Dermis microvascular lymphatic vessel endothelial cell (primary cell): ENCODE measurements at places on chromosomes 2 and 18. TPM values are rescaled to one million over a fixed set of nuclear protein-coding genes. Genes with fewer than 3 reads are reported as not detected.
A peak's percentile ranks its signal among the peaks of the same experiment; 100 is the strongest.

- DNase-seq: no peak
Observed at GRCh38 chr2:235697041-235697440, 203.2 kb downstream of the AGAP1 start.

DNA sequence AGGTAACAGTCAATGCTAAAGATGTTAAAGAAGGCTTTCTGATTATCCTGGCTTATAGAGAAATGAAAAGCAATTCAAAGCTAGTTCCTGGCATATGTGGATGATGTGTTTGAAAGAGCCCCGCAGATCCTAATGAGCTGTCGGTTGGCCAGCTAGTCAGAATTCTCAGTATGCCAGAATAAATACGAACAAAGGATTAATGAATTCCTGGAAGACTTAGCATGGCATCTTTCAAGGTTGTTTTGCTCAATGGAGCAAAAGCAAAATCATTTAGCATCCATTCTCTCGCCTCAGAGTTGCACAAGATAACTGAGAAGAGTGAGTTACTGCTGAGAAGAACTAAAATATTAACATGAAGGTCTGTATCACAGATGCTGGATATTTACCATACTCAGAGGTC lies 307.6 kb downstream of the RIT2 start:
- no peak for DNase-seq

GRCh38 chr2:184256611-184257010 lies 341.7 kb upstream of the ZNF804A start:
- DNase-seq: no peak

- DNase-seq: no peak
Observed at GRCh38 chr2:130371723-130372054, 15.8 kb downstream of the PTPN18 start.

DNA sequence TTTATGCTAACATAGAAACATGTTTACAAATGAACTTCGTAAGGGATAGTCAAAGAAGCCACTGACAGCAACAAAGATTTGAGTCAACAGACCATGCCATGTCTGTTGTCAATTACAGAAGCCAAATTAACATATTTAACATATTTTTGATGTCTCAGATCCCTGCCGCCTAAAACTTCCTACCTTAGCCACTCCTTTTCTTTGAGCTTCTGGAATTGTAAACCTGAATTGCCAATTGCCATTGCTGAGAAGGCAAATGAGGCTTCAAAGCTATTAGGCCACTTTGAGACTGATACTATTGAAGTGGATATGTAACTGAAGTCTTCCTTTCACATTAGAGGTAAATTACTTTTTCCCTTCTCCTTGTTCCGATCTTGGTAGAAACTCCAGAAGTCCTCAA lies 66.0 kb upstream of the DSEL start:
- no peak for DNase-seq

- DNase-seq: no peak
Observed at GRCh38 chr2:41728788-41729338, 319.0 kb upstream of the PKDCC start.

GRCh38 chr18:26729008-26729407 lies 136.5 kb downstream of the AQP4 start:
- DNase-seq: no peak

GRCh38 chr18:79856119-79857007 lies 58.6 kb downstream of the KCNG2 start:
- no peak for DNase-seq

DNA sequence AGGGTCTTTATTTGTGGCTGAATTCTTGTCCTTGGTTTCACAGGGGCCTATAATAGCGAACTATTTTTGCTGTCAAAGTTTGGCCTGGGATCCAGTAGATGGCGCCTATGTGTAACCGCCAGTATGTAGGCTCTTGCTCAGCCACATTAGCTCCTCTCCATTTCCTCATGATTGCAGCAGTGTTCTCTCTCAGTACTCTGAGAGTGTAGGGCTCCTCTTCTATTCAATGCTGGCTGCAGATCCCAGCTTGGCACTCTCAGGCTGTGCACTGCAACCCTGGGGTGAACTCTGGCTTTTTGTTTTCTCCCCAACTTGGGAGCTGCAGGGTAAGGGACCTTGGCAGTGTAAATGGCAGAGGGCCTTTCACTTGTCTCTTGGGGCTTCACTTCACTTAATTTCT lies 344.6 kb upstream of the CHAC2 start:
- peak; percentile 51 for DNase-seq

- peak; percentile 67 for DNase-seq
Observed at GRCh38 chr2:232444409-232445148, 11.4 kb upstream of the ALPI start.

GRCh38 chr2:190477661-190478454 lies 56.7 kb downstream of the NEMP2 start:
- no peak for DNase-seq

DNA sequence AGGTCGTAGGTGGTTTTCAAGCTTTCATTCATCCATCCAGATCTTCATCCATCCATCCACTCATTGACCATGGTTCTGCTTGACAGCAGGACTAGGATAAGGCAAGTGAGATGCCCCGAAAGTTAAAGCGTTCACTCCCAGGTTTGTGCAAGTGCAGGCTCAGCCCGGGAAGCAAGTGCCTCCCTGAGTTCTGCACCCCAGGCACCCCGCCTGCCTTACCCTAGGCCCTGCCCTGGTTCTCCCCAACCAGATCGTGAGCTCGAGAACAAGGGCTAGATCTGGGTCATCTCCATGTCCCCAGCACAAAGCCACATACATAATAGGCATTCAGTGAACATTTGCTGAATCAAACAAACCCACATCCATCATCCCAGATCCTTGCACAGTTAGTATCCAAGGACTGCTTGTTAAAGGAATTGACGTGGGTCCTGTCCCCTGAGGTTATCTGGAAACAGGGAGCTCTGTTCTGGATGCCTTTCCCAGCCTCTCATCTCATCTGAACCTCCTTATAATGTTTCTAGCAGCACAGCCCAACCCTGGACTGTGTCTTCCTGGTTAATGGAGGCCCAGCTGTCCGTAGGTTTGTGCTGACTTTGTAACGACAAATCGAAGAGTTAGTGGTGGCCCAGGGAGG lies 116.1 kb upstream of the GPC1 start:
- no peak for DNase-seq

DNA sequence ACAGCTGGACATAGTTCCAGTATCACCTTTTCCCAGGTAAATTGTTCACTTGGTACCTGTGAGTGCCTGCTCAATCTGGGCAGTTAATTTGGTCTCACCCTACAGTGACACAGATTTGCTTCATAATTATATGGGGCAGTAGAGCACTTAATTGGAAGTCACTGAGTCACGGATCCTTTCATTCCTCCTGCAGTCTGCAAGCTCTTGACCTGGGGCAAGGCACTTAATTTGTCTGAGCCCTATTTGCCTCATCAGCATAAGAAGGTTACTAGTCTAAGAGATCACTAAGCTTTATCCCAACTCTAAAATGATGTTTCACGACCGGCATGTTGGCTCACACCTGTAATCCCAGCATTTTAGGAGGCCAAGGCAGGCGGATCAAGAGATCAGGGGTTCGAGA lies 8.9 kb downstream of the FBXO36 start:
- DNase-seq: no peak

DNA sequence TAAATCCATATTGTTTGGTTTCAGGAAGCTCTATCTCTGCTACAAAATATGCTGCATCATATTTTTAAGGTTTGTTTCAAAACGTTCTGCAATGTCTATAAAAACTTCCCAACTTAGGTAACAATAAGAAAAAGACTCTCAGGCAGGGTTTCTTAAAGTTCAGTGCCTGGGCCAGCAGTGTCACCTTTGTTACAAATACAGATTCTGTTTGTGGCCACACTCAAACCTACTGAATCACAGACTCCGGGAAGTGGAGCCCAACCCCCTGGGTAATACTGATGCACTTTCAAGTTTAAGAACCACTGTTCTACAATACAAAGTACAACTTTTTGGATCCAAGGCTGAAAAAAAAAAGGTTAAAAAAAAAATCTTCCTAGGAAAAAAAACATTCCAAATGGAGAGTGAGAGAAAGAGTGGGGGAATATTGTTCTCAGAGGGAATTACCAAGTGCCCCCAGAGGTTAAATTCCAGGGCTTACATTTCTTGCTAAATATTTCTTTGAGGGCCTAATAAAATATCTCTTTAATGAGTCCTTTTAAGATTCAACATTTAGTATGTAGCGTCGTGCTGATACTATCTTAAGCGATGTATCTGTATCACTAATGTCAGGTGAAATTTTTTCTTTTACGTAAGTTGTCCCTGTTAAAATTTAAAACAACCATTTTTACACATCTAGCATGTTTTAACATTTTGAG lies 476.7 kb downstream of the TXNL1 start:
- no peak for DNase-seq

DNA sequence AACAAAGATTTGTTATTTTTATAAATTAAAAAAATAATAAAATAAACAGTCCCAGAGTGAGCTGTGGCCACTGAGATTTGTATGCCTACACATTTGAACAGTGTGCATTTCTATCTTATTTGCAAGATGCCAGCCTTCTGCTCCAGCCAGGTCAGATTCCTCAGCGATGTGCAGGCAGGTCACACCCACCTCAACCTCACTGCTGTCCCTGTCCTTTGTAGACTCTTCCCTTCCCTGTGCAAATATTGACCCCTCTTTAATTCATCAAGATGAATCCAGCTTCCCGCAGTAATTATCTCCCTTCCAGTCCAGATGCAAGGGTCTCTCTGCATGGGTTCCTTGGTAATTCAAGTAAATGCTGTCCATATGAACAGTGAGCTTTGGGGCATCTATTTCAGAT lies 256.2 kb downstream of the PIEZO2 start:
- no peak for DNase-seq

- DNase-seq: no peak
Observed at GRCh38 chr2:168194784-168195522, 52.4 kb downstream of the STK39 start.

DNA sequence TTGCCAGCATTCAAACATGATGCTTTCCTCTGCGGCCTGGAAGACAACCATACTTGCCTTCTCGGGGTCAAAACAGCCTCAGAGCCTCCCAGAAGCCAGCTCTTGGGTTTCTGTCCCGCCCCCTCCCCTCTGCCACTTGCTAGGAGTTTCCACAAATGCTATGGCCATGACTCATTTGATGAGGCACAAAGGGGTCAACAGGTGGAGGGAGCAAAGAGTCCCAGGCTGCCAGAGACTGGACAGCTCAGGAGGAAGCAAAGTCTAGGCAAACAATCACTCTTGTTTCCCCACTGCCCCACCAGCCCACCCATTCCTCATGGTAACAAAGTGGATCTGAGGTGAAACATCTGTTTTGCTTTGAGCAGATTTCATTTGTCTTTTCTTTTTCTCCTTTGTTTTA lies 551.1 kb downstream of the TNS1 start:
- DNase-seq: peak; percentile 11

GRCh38 chr2:143701785-143702184 lies 572.6 kb downstream of the ARHGAP15 start:
- DNase-seq: no peak

- no peak for DNase-seq
Observed at GRCh38 chr2:113877711-113878598, 11.9 kb upstream of the ACTR3 start.

NLRC4 gene
- under 0.01 TPM in 1 of 2 replicates, not detected in the other for total RNA-seq

FBXO15 gene
- 0.13 TPM in 2 replicates for total RNA-seq

GNLY gene
- total RNA-seq: not detected in 2 replicates

ALPP gene
- total RNA-seq: not detected in 2 replicates

GPR75 gene
- total RNA-seq: 0.77 and 1.3 TPM in 2 replicates

ZNF521 gene
- total RNA-seq: 66.4 and 151 TPM in 2 replicates
